Mammary epithelial cell (primary cell): ENCODE measurements at places on chromosomes 1 and 21. TPM values are rescaled to one million over a fixed set of nuclear protein-coding genes. Genes with fewer than 3 reads are reported as not detected.

UROD gene
- total RNA-seq = 100 and 110 TPM in 2 replicates

TCHHL1 gene
- not detected for total RNA-seq

COL9A2 gene
- 4.0 TPM for total RNA-seq

DNA sequence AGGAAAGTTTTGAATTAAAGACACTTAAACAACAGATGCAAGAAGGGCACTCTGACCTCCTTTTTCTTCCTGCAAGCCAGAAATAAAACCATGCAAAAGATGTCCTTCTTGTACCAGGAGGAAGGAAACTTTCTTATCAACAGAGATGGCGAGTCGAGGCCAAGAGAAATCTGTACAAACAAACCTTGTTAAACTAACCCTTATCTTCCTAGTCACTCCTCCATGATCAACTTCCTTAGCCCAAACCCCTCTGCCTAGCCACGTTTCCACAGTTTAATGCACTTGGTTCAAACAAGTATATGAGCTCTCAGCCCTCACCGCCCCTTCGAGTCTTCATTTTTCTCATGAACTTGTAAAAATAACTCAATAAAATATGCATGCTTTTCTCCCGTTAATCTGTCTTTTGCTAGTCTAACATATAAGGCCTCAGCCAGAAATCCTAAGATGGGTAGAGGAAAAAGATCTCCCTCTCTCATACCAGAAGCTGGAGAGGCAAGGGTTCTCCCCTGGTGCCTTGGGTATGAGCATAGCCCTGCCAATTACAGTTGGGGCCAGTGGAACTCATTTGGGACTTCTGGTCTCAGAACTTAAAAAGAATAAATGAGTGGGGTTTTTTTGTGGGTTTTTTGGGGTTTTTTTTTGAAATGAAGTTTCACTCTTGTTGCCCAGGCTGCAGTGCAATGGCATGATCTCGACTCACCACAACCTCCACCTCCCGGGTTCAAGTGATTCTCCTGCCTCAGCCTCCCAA lies 141.7 kb upstream of the SOD1 start:
- DNase-seq = no peak

GRCh38 chr21:32658524-32658923 lies 46.3 kb upstream of the CFAP298 start:
- DNase-seq = no peak

DNA sequence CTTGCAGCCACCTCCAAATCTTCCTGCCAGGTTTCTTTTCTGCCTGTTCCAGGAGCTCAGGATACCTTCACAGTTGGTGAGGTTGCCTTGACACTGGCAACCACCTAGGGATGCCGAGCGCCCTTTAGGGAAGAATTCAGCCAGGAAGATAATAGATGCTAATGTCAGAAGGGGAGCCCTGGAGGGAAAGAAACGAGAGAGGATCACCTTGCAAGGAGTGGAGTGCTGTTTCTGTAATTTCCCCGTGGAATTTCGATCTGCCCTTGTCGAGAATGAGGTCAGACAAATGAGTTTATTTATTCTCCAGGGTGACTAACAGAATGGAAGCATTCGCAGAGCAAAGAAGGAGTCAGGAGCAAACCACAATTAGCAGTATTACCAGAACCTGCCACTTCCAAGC lies 315.8 kb upstream of the KAZN start:
- DNase-seq = no peak

GRCh38 chr1:35406103-35406502 lies 137.6 kb downstream of the ZMYM4 start:
- no peak for DNase-seq

GRCh38 chr1:175192630-175193526 lies at the start of gene KIAA0040:
KIAA0040 (minus strand) TSS chr1:175192776; CDS start chr1:175161013, 31,763 bp downstream.
- DNase-seq = peak; percentile 84
